Sciatic nerve (tissue), 2 donors: ENCODE measurements at places on chromosomes 11 and 22. TPM values are rescaled to one million over a fixed set of nuclear protein-coding genes. Genes with fewer than 3 reads are reported as not detected.

Gene PHLDA2
- total RNA-seq, result 7.5 TPM

Gene LRRC4C
- total RNA-seq, result 16.6 TPM

Gene SLC6A5
- total RNA-seq, result not detected

Gene WNT11
- total RNA-seq, result 11.6 TPM

Gene HINFP
- 30.4 TPM for total RNA-seq

Gene GGTLC3
- not detected for total RNA-seq

Gene HSPB2
- total RNA-seq, result 14.4 TPM

Gene P2RY2
- total RNA-seq, result 12.3 TPM

Gene NRXN2
- 13.7 TPM for total RNA-seq

Gene FGF19
- total RNA-seq, result not detected

Gene TMA7B
- 0.45 TPM for total RNA-seq

Gene RCOR2
- 0.40 TPM for total RNA-seq

Gene MYOD1
- total RNA-seq, result not detected

Gene HORMAD2
- not detected for total RNA-seq

Gene HARBI1
- total RNA-seq, result 4.3 TPM

Gene CALCA
- total RNA-seq, result 0.67 TPM

Gene C11orf42
- not detected for total RNA-seq

Gene PRMT3
- 15.1 TPM for total RNA-seq

Gene CHEK2
- 29.3 TPM for total RNA-seq

Gene OR52I2
- total RNA-seq, result not detected

Gene MMP27
- total RNA-seq, result not detected

Gene CARNS1
- total RNA-seq, result 8.4 TPM

Gene NOX4
- 16.0 TPM for total RNA-seq

Gene DEUP1
- not detected for total RNA-seq

Gene ENTHD1
- 4.9 TPM for total RNA-seq

Gene SEPTIN5
- total RNA-seq, result 22.5 TPM

Gene OR5B21
- total RNA-seq, result not detected

Gene OSBP
- 45.5 TPM for total RNA-seq

Gene CREB3L1
- 20.8 TPM for total RNA-seq

Gene GDPD4
- not detected for total RNA-seq

Gene ZNF214
- 8.3 TPM for total RNA-seq

Gene ATXN10
- total RNA-seq, result 130 TPM
